Pancreas (tissue), 10 donors: ENCODE measurements at places on chromosomes 2 and 18.
A peak's percentile ranks its signal among the peaks of the same experiment; 100 is the strongest.

- no peak overlapping the region for H3K27ac ChIP-seq
- DNase-seq, result no peak
- no peaks in the 10 kb centered on the region for H3K36me3 ChIP-seq
- H3K4me1 ChIP-seq, result no peaks in the 10 kb centered on the region
These were observed 64.8 kb downstream of the KCNG2 start for GRCh38 chr18:79862562-79862961.

- no peak for DNase-seq
- H3K27me3 ChIP-seq, result no peaks in the 10 kb centered on the region
- H3K36me3 ChIP-seq, result no peaks in the 10 kb centered on the region
- H3K27ac ChIP-seq, result peak overlapping the region; percentile 40
These were observed 19.3 kb upstream of the SMCHD1 start for GRCh38 chr18:2636126-2636631.

- no peaks in the 10 kb centered on the region for H3K4me1 ChIP-seq
- no peak overlapping the region for H3K27ac ChIP-seq
- no peak for DNase-seq
These were observed 27.2 kb upstream of the PTPN2 start for GRCh38 chr18:12911025-12911928.

- DNase-seq, result no peak
- no peak overlapping the region for H3K27ac ChIP-seq
- no peaks in the 10 kb centered on the region for H3K4me1 ChIP-seq
- H3K27me3 ChIP-seq, result no peaks in the 10 kb centered on the region
These were observed 76.9 kb upstream of the NABP1 start for GRCh38 chr2:191601060-191601459.

DNA sequence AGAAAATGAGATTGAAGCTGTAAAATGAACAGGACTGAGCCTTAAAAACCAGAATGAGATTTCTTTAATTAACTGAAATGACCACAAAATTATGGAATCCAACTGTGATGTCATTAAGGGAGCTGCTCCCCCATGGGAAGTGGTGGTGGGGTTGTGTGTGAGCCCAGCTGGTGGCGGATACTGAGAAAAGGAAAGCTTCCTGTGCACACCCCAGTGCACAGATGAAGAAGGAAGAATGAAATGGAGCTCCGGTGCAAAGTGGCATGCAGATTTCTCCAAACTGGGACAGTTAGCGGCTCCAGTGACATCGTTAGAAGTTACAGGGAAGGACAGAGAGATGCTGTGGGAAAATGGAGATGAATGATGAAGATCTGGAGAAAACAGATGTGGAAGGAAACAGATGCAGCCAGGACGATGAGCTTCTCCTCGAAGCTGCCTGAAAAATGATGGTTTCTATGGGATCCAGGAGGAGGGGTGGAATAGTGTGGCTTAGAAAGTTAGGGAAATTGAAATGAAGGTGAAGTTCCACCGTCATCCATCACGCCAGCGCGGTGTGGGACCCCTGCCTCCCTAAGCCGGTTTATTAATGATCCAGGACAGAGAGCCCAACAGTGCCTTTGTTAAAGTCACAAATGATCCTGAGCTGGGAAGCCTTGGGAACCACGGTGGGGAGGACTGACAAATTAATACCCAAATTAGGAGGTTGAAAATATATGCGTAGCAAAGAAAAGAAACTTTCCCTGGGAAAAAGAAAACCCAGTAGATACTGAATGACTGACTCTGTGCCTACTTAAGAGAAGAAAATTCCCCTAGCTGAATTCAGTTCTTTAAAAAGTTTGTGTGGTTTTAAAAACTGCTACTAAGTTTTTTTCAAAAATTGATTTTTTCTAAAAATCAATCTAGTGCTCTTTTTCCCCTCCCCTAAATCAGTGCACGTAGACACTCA is 77.2 kb downstream of the TSN start:
- no peaks in the 10 kb centered on the region for H3K27me3 ChIP-seq
- no peaks in the 10 kb centered on the region for H3K4me1 ChIP-seq
- H3K36me3 ChIP-seq, result no peaks in the 10 kb centered on the region
- DNase-seq, result no peak

DNA sequence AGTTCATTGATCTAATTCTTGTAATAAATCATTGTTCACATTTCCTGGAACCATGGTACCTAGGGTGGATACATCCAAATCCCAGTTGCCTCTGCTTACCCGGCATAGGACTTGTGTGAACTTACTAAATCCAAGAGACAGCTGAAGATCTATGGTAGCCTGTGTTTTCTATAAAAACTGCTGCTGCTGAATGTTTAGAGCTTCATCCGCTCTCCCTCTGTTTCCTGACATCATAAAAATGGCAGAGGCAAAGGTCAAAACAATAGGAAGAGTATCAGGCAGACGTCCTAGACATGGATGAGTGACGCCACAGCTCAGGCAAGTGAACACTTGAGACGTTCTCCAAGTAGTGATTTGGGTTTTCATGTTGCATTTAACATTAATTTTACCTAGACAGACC is 258.3 kb downstream of the ALPK2 start:
- DNase-seq, result no peak
- no peaks in the 10 kb centered on the region for H3K27me3 ChIP-seq
- H3K4me3 ChIP-seq, result no peak overlapping the region

DNA sequence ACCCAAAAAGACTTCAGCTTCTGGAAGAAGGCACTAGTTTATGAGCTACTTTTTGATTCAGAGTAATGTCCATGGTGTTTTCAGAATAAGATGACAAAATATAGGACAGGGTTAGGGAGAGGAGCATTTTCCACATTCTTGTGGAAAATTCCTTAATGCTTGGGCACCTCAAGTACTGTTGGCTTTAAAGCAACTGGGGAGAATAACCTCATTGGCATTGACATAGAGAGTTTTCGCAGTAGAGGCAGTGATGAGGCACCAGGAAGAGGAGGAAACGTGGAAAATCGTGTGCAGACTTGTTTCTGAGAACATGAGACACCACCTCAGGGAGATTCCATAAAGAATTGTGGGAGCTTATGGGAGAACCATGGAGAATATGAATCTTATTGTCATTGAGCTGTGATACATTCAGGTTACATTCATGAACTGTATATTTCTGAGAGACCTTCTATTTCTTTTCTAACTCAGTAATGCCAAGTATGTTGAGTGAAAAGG is 929.0 kb upstream of the NRXN1 start:
- no peak for DNase-seq
- no peak overlapping the region for H3K27ac ChIP-seq
- H3K27me3 ChIP-seq, result no peaks in the 10 kb centered on the region
- no peaks in the 10 kb centered on the region for H3K36me3 ChIP-seq
- no peak overlapping the region for H3K4me3 ChIP-seq
- no peaks in the 10 kb centered on the region for H3K4me1 ChIP-seq

- H3K4me1 ChIP-seq, result peaks cover 5% of the 10 kb centered on the region
- no peak overlapping the region for H3K27ac ChIP-seq
- no peak overlapping the region for H3K4me3 ChIP-seq
These were observed 57.8 kb downstream of the C2orf76 start for GRCh38 chr2:119308793-119309330.

DNA sequence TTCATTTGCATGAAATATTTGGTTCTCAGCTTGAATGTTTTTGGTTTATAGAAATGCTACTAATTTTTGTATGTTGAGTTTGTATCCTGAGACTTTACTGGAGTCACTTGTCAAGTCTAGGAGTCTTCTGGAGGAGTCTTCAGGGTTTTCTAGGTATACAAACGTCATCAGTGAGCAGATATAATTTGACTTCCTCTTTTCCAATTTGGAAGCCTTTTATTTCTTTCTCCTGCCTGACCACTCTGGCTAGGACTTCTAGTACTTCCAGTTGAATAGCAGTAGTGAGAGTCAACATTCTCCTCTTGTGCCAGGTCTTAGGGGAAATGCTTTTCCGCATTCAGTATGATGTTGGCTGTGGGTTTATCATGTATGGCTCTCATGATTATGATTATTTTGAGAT is 55.4 kb upstream of the THUMPD2 start:
- no peaks in the 10 kb centered on the region for H3K4me1 ChIP-seq
- no peak overlapping the region for H3K27ac ChIP-seq
- no peaks in the 10 kb centered on the region for H3K36me3 ChIP-seq
- H3K4me3 ChIP-seq, result no peak overlapping the region
- H3K27me3 ChIP-seq, result no peaks in the 10 kb centered on the region
- no peak for DNase-seq

DNA sequence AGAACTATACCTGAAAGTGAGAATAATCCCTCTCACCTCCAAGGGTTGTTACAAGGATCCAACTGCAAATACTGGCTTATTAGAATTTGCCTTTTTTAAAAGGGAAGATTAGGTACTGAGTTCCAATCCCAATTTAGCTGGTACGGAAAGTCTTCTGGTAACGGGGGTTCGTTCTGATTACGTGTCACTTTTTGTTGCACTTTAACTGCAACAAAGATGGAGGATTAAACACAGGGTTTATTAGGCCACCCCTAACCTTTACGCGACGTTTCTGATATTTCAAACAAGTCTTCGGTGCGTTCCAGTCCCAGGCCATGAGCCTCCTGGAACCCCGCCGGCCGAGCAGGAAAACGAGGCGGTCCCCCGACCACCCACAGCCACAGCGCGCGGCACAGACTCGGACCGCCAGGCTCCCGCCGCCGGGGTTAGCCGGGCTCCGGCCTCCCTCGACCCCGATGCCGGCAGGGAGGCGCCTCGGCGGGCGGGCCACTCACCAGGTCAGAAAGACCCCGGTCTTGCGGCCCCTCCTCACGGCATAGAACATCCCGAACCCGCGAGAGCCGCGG is 411 bp downstream of the RNASEH1 start:
- H3K4me1 ChIP-seq, result peaks cover 5% of the 10 kb centered on the region
- H3K36me3 ChIP-seq, result peaks cover 9% of the 10 kb centered on the region
- DNase-seq, result no peak

GRCh38 chr2:237361194-237362004 is 52.6 kb downstream of the COL6A3 start:
- H3K4me3 ChIP-seq, result no peak overlapping the region
- H3K27me3 ChIP-seq, result no peaks in the 10 kb centered on the region
- H3K4me1 ChIP-seq, result no peaks in the 10 kb centered on the region
- H3K36me3 ChIP-seq, result no peaks in the 10 kb centered on the region

GRCh38 chr2:100416397-100416934 is 1.0 kb downstream of the CHST10 start:
- H3K4me3 ChIP-seq, result peak overlapping the region; percentile 60
- no peaks in the 10 kb centered on the region for H3K36me3 ChIP-seq
- no peaks in the 10 kb centered on the region for H3K27me3 ChIP-seq
- no peak for DNase-seq

- H3K27me3 ChIP-seq, result no peaks in the 10 kb centered on the region
- DNase-seq, result no peak
These were observed 488.7 kb upstream of the SLC39A10 start for GRCh38 chr2:195168369-195168768.

DNA sequence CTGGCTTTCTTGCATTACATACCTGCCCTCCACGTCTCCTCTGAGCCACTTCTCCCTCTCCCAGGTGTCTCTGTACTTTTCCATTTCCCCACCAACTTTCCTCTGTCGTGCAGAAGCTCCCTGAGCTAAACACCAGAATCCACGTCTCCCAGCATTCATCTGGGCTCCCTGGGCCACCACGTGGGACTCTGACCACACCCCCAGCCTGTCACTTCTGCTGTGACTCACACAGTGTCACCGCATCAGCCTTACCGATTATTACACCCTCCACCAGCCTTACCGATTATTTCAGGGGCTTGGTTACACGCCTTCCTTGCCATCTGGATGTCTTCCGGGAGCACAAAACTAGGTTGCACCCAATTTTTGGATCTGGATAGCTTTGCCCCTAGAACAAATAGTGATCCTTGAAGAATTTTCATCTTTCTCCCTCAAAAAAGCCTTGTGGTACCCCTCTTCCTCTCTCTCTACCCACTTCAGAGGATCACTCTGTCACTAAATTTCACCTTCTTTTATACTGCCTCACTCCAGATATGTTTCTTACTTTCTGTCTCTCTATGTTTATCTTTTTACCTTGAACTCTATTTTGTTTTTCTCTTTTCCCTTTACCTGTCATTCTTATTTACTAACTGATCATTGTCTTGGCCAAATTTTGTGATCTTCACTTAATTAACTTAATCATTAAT is 136.9 kb upstream of the CAB39 start:
- H3K4me3 ChIP-seq, result no peak overlapping the region
- no peak overlapping the region for H3K27ac ChIP-seq
- no peaks in the 10 kb centered on the region for H3K4me1 ChIP-seq
- no peaks in the 10 kb centered on the region for H3K27me3 ChIP-seq
- DNase-seq, result no peak
- no peaks in the 10 kb centered on the region for H3K36me3 ChIP-seq

DNA sequence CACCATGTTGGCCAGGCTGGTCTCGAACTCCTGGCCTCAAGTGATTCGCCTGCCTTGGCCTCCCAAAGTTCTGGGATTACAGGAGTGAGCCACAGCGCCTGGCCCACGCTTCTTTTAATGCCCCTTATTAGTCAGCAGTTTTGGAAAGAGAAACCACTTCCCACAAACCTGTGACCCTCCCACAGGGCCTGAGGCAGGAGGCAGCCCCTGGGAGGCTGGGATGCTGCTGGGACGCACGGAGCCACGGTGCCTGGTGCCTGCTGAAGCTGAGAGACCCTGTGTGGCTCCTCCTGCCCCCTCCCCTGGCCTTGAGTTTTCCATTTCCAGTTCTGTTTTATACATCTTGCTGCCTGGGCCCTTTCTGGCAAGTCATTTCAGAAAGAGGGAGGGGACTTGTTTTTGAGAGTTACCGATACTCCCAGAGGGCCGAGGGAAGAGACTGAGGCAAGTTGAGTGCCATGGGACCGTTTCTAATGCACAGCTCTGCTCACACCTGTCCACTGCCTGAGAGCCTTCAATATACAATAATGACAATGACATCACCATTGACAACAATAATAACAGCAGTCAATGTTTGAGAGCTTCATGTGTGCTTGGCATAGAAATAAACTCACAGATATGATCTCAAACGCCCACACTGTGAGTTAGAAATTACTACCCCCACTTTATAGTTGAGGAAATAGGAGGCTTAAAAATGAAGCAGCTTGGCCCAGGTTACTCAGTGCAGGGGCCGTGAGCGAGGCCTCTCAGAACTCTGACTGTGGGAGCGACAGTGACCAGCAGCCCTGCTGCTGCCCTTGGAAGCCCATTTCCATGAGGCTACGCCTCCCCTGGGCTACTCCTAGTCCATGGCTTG is 78.1 kb upstream of the YWHAQ start:
- no peak for DNase-seq
- no peaks in the 10 kb centered on the region for H3K36me3 ChIP-seq
- H3K27ac ChIP-seq, result no peak overlapping the region
- H3K4me1 ChIP-seq, result no peaks in the 10 kb centered on the region
- no peaks in the 10 kb centered on the region for H3K27me3 ChIP-seq
- H3K4me3 ChIP-seq, result no peak overlapping the region

GRCh38 chr2:147076634-147077033 is 768.2 kb upstream of the ACVR2A start:
- H3K36me3 ChIP-seq, result no peaks in the 10 kb centered on the region
- H3K27ac ChIP-seq, result no peak overlapping the region
- peaks cover 4% of the 10 kb centered on the region for H3K27me3 ChIP-seq
- no peak for DNase-seq
- no peak overlapping the region for H3K4me3 ChIP-seq

GRCh38 chr18:5066380-5066977 is 130.6 kb downstream of the AKAIN1 start:
- no peak overlapping the region for H3K27ac ChIP-seq
- H3K4me3 ChIP-seq, result no peak overlapping the region
- no peaks in the 10 kb centered on the region for H3K4me1 ChIP-seq
- DNase-seq, result no peak
- H3K27me3 ChIP-seq, result no peaks in the 10 kb centered on the region

GRCh38 chr2:118232391-118232790 is 144.1 kb downstream of the INSIG2 start:
- DNase-seq, result no peak
- no peak overlapping the region for H3K4me3 ChIP-seq
- no peak overlapping the region for H3K27ac ChIP-seq
